ENCODE measurements at places on chromosomes 4 and X.

DNA sequence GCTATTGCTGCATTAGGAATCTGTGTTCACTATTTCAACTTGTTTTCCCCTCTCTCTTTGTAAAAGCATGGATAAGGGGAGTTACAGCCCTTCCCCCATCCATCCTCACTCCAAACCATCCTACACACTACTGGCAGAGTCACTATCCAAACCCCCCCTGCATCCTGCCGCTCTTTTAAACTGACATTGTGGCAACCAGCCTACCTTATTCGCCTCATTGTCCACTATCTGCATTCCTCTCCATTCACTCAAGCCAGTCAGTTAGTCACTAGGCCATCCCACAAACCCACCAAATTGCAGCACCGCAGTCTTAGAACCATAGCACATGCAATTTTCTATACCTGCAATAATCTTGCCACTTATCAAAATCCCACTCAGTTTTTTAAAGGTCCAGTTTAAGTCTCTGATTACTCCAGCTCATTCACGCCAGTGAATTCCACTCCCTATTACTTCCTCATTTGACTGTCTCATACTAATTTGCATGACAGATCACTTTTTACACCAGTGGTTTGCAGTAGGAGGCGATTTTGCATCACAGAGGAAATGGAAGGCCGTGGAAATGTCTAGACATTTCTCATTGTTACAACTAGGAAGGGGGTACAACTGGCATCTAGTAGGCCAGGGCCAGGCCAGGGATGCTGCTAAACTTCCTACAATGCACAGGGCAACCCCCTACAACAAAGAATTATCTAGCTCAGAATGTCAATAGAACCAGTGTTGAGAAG lies 181.8 kb downstream of the HS6ST2 start:
- DNase-seq: no peak

- DNase-seq: peak; percentile 24
Measured at GRCh38 chrX:41449615-41450014, 2.5 kb downstream of the NYX start.

DNA sequence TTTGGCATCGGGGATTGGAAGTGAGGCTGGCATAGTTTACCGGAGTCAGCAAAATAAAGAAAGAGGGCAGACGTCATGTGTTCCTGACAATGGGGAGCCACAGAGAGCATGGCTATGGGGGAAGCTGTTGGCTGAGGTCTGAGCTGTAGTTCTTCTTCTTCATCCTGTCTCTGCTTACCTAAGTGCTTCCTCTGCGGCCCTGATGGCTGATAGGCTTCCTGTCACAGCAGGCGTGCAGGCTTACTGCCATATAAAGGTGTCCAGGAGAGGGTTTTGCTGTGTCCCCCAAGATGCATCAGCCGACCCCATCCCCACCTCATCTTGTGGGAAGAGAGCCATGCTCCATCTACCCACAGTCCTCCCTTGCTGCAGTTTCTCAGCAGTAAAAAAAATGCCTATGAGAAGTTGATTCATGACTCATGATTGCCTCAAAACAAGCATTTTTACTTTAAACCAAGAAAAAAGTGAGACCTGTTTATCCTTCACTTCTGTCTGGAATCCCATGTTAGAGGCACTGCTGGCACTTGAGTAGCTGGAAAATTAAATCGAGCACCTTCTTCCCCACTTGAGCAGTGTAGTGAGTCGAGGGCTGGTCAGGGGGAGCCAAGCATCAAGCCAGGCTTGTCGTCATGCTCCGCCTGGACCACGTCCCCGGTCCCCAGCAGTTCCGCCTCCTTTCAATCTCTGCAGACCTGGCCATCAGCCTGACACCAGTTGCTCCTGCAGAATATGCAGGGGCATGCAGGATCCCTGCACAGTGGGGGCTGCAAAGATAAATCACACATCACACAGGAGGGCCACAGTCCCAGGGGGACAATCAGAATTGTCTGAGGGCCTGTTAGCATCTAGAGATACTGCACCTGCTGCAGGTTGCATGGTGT lies 237.8 kb downstream of the EVC2 start:
- no peak for DNase-seq

GRCh38 chrX:54484666-54485065 lies 11.4 kb downstream of the FGD1 start:
- no peak for DNase-seq

DNA sequence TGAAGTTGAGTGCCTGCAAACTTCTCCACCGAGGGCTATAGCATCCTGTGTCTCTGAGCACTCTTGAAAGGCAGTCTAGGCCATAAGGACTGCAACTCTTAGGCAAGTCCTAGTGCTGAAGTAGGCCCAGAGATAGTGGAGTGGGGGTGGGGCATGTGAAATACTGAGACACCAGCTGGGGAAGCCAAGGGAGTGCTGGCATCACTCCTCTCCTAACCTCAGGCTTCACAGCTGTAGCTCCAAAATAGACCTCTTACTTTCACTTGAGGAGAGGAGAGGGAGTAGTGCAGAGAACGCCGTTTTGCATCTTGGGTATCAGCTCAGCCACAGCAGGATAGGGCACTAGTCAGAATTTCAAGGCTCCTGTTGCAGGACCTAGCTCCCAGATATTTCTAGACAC lies 56.2 kb upstream of the CYSLTR1 start:
- DNase-seq: no peak

DNA sequence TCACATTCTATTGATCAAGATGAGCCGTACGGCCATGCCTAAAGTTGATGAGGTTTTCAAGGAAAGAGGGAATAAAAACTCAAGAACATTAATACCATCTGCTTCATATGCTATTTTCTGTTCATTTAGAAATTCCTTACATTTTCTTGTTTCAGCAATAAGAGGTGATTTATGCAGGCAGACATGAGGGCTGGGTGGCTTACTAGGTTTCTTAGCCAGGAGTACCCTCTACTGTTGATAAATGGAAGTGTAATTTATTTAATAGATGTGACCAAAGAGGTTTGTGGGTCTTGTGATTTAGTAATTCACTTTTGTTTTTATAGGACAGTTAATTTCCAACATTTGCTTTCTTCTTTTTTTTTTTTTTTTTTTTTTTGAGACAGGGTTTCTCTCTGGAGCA lies 6.4 kb upstream of the SMIM9 start:
- DNase-seq: peak; percentile 27

- DNase-seq: no peak
Measured at GRCh38 chr4:16721613-16722291, 176.7 kb downstream of the LDB2 start.

DNA sequence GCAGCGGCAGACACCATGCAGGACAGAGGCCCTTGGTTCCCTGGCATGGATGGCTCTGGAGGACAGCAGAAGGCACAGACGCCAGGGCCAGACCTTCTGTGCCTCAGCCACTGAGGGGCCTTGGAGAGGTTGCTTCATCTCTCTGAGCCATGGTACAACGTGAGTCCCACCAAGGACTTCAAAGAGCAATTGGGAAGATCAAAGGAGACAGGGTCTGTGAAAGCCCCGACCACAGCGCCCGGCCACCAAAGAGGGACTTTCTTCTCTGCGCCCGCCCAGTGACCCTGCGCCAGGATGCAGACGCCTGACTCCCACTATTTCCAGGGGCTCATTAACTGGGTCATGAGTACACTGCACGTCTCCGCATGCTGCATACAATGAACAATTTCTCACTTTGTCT lies 174.0 kb downstream of the AFAP1 start:
- no peak for DNase-seq

- no peak for DNase-seq
Measured at GRCh38 chr4:5955201-5955821, 62.4 kb upstream of the CRMP1 start.

Data from germinal center (tissue), 1 donor.